Fibroblast of lung (primary cell): ENCODE measurements at places on chromosomes 16 and 17.
A peak's percentile ranks its signal among the peaks of the same experiment; 100 is the strongest.

- DNase-seq = peak; percentile 11
Observed at GRCh38 chr17:61570118-61570517, 20.9 kb downstream of the NACA2 start.

DNA sequence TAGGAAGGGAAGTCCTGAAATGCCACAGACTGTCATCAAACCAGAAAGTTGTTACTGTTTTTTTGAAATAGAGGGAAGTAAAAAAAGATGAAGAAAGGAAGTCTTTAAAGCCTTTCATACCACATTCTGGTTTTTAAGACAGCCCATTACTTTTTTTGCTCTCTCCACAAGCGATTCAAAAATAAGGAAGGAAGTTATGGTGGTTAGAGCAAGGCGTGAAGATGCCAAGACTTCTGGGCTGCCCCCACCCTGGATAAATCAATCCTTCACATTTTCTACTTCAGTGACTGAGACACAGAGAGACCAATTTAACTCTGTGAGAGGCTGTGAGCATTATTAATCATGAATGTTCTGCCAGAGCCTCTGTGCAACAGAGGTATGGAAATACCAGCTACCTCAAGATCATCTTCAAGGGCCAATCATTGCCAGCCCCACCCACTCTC, 82.3 kb upstream of the BCAR1 start:
- peak; percentile 33 for DNase-seq

DNA sequence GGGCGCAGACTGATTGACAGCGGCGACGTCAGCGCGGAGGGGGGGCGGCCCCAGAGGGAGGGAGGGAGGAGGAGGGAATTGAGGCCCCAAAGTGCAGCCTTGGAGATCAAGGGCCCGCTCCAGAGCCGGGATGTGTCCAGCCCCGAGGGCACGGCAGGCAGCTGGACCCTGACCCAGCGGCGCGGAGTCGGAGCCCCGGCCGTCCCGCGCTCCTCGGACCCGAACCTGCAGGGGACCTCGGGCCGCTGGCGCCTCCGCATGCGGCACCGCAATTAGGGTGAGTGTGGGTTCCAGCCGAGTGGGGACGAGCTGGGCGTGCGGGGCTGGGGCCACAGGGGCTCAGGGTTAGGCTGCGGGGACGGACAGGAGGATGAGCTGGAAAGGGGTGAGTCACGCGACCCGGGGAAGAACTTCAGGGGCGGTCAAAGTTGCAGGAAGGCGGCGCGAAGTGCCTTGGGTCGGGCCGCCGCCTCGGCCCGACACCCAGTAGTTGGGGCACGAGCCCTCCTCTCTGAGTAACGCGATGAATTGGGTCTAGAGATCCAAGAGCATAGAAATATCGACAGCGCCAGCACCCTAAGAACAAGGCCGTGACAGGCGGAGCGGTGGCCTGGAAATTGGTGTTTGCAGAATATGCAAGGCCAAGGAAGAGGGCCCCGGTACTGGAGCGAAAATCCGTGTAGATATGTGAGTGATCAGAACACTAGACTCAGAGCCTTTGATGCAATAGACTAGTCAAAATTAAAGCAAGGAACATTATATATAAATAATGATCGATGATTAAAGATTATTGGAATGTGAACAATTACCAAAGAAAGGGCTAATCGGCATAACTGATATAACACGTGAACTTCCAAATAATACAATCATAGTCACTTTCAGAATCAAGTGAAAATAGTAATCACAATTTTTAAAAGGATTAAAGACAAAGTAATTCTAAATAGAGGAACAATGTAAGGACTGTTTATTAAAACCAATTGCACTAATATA, at the start of gene TBX4:
Gene TBX4 (plus strand): TSS at position 122 of the 990 bp plus-strand sequence. CDS start 4,069 bp downstream, outside the sequence.
- DNase-seq = peak; percentile 63

- DNase-seq = peak; percentile 72
Observed at GRCh38 chr16:2467528-2468232, 3.4 kb upstream of the NTN3 start.

- DNase-seq = no peak
Observed at GRCh38 chr17:16969931-16970906, 1.7 kb downstream of the TNFRSF13B start.

- no peak for DNase-seq
Observed at GRCh38 chr17:79269620-79270019, 195.0 kb downstream of the ENGASE start.

GRCh38 chr17:82931699-82932517, 92.1 kb upstream of the ZNF750 start:
- peak; percentile 87 for DNase-seq
